ENCODE measurements at places on chromosomes 4 and X. TPM values are rescaled to one million over a fixed set of nuclear protein-coding genes. Genes with fewer than 3 reads are reported as not detected.

CLTRN gene
- 0.35 TPM for polyA plus RNA-seq

VEGFD gene
- polyA plus RNA-seq, result not detected

PHEX gene
- 0.01 TPM for polyA plus RNA-seq

FAM47A gene
- not detected for polyA plus RNA-seq

NXF3 gene
- polyA plus RNA-seq, result not detected

MSX1 gene
- 0.17 TPM for polyA plus RNA-seq

NEUROG2 gene
- polyA plus RNA-seq, result not detected

NDST4 gene
- not detected for polyA plus RNA-seq

CT45A10 gene
- not detected for polyA plus RNA-seq
